ENCODE measurements at places on chromosomes 7 and 10. TPM values are rescaled to one million over a fixed set of nuclear protein-coding genes. Genes with fewer than 3 reads are reported as not detected.

Gene AKR1C1
- 584 TPM for total RNA-seq

Gene CTAGE4
- not detected for total RNA-seq

Gene PILRA
- 5.2 TPM for total RNA-seq

Gene NUPR2
- total RNA-seq, result not detected

Gene TMEM176A
- not detected for total RNA-seq

Gene CYP2C8
- not detected for total RNA-seq

Gene DPP6
- total RNA-seq, result not detected

Gene OPN1SW
- not detected for total RNA-seq

Gene GNAT3
- total RNA-seq, result not detected

Gene C10orf62
- total RNA-seq, result not detected

Gene BMPER
- 5.7 TPM for total RNA-seq

Gene C10orf95
- total RNA-seq, result 0.34 TPM

Gene NODAL
- total RNA-seq, result not detected

Gene IKZF1
- not detected for total RNA-seq

Gene FAM221A
- 0.60 TPM for total RNA-seq

Gene CUZD1
- total RNA-seq, result 1.5 TPM

Gene TMEM140
- 0.97 TPM for total RNA-seq

Gene MRLN
- total RNA-seq, result not detected

Gene C7orf25
- total RNA-seq, result 1.2 TPM

Gene PLAU
- 106 TPM for total RNA-seq

Gene CDNF
- 0.52 TPM for total RNA-seq

Gene TCAF2
- 0.75 TPM for total RNA-seq

Gene TCERG1L
- not detected for total RNA-seq

Gene FAM25C
- 2.4 TPM for total RNA-seq

Gene NKX1-2
- 0.07 TPM for total RNA-seq

Gene BCL7B
- total RNA-seq, result 68.4 TPM

Gene SPDYE8
- total RNA-seq, result not detected

Gene PLXNA4
- 0.49 TPM for total RNA-seq

Gene TAS2R41
- not detected for total RNA-seq

Gene ARHGAP19
- total RNA-seq, result 4.1 TPM

Gene DNAJC1
- 31.1 TPM for total RNA-seq

Gene NRCAM
- 98.8 TPM for total RNA-seq

Gene SRRM3
- total RNA-seq, result 8.7 TPM

Gene ZNF117
- total RNA-seq, result 0.12 TPM

Gene NUDCD3
- 67.2 TPM for total RNA-seq

Gene GRID2IP
- not detected for total RNA-seq

Gene KLF14
- not detected for total RNA-seq

Gene HOXA13
- total RNA-seq, result 2.6 TPM

Gene UCMA
- not detected for total RNA-seq

Gene STEAP4
- not detected for total RNA-seq

Gene CHAT
- total RNA-seq, result not detected

Gene CAV2
- total RNA-seq, result 171 TPM

Gene OR2A1
- not detected for total RNA-seq

Gene TDRD1
- not detected for total RNA-seq

Gene C10orf90
- total RNA-seq, result 2.7 TPM

Gene HTR5A
- total RNA-seq, result not detected

Gene NUTM2D
- total RNA-seq, result 1.7 TPM

Gene IQCE
- 7.6 TPM for total RNA-seq
